Glomerular endothelial cell (primary cell): ENCODE measurements at places on chromosomes 1 and 21. TPM values are rescaled to one million over a fixed set of nuclear protein-coding genes. Genes with fewer than 3 reads are reported as not detected.

FLG2 gene
- total RNA-seq: not detected in 2 replicates

TRAF3IP3 gene
- total RNA-seq: not detected in 2 replicates

OR10J1 gene
- total RNA-seq: not detected in 2 replicates

QSOX1 gene
- 223 and 321 TPM in 2 replicates for total RNA-seq

KCNT2 gene
- 0.05 and 0.41 TPM in 2 replicates for total RNA-seq

CNIH3 gene
- 3.1 and 3.4 TPM in 2 replicates for total RNA-seq

CPLANE2 gene
- 2.7 and 4.1 TPM in 2 replicates for total RNA-seq

RNU1-1 gene
- under 0.01 TPM in 2 replicates for total RNA-seq

SLC35E2B gene
- total RNA-seq: 40.0 and 62.2 TPM in 2 replicates

CD1D gene
- 0.06 TPM in 1 of 2 replicates, not detected in the other for total RNA-seq

MTARC1 gene
- 0.93 and 2.1 TPM in 2 replicates for total RNA-seq

TTC22 gene
- total RNA-seq: not detected in 2 replicates

FAM43B gene
- total RNA-seq: 0.10 and 0.47 TPM in 2 replicates

PCP4L1 gene
- not detected in 2 replicates for total RNA-seq

AMPD1 gene
- not detected in 2 replicates for total RNA-seq

KRTAP11-1 gene
- total RNA-seq: not detected in 2 replicates
